ENCODE measurements at places on chromosomes 16 and 17.
A peak's percentile ranks its signal among the peaks of the same experiment; 100 is the strongest.

GRCh38 chr17:74699236-74699635, 13.5 kb downstream of the CD300LF start:
- DNase-seq, result no peak

DNA sequence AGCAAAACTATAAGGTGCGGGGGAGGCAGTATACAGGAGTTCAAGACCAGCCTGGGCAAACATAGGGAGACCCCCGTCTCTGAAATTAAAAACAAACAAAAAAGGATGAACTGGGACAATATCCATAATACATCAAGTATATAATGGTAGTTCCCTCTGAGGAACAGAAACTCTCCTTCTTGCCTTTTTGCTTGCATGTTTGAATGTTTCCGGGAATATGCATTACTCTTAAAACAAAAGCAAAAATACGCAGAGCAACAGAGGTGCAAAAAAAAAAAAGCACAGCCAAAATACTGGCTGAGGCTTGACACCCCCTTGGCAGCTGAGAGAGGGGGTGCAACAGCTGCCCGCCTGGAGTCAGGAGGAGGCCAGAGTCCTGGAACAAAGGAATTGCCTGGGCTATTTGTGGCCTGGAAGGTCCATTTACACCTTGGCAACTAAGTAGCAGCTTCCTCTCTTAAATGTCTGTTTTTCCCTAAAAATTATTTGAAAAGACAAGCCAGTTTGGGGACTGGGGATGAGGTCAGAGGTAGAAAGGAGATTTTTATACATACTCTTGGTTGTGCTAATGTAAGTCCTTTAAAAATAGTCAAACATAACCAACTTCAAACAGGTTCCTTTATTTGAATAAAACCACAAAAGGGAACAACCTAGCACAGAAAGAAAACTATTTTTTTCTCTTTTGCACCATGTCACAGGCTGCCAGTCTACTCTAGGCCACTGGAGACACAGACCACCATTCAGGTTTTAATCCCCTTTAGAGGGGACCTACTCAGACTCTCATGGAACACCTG, 19.5 kb downstream of the USP7 start:
- DNase-seq, result no peak

DNA sequence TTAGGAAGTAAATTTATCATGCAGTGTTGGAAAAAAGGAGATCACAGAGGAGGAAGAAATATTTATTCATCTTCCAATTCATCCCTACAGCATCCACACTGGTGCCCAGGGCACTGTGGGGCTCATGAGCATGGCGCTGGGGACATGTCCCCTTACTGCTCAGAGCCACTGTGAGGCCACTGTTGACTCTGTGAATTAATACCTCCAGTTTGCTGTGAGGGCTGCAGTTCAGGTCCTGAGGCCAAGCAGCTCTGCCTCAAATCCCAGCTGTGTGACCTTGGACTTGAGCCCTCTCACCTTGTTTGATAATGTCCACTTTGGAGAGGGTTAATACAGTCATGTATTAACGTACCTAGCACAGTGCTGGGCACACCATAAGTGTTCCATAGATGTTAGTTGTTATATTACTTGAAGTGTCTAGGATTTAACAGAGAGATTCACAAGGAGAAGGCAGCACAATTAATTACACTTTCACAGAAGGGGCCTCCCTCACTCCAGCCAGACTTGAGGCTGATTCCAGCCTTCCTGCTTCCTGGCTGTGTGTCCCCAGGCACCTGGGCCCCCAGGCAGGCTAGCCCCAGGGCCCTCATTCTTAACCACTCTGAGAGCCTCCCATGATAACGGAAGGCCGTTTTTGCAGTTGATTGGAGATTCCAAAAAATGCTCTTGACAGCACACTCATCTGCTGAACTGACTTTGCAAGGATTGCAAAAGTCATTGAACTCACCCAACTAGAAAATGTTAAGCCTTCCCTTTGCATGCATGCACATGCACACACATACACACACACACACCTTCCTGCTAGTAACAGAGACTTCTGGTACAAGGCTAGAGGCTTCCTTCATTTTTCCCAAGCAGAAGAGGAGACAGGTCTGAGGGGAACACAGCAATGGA, 29.4 kb downstream of the KATNIP start:
- no peak for DNase-seq

GRCh38 chr17:31434727-31435050, 43.2 kb downstream of the RAB11FIP4 start:
- no peak for DNase-seq

DNA sequence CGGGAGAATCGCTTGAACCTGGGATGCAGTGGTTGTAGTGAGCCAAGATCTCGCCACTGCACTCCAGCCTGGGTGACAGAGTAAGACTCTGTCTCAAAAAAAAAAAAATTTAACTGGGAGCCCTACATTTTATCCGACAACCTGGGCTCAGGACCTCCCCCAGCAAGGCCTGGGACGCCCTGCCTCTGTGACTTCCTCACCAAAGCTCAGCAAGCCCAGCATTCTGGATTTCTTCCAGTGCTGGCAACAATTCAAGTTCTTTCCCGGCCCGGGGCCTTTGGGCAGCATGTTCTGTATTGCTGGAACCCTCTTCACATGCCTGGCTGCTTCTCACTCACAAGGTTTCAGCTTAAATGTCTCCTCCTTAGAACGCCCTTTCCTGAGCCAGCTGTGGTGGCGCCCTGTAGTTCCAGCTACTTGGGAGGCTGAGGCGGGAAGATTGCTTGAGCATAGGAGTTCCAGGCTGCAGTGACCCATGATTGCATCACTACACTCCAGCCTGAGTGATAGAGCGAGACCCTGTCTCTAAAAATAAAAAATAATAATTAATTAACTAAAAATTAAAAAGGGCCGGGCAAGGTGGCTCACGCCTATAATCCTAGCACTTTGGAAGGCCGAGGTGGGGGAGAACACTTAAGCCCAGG, 15.9 kb upstream of the MEIOB start:
- no peak for DNase-seq

GRCh38 chr16:20946015-20946629, 45.6 kb downstream of the LYRM1 start:
- DNase-seq, result no peak

- DNase-seq, result no peak
Observed at GRCh38 chr17:32807577-32807976, 69.3 kb downstream of the MYO1D start.

- no peak for DNase-seq
Observed at GRCh38 chr17:14845591-14846281, 419.4 kb downstream of the PMP22 start.

DNA sequence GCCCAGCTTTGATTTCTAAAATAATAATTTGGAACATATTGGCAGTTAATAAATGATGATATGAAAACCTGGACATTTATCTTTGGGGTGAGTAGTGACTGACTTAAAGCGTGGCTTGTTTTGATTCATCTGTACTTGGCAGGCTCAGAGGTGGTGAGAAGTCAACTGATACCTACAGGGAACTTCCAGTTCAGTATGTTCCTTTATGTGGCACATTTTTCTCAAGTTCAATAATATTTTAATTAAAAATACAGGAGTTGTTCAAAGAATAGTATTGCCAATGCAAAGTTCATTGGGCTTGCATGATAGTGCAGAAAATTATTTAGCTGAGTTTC, 34.3 kb downstream of the SLC47A1 start:
- DNase-seq, result no peak

- DNase-seq, result no peak
Observed at GRCh38 chr17:58236394-58236793, 2.0 kb upstream of the LPO start.

GRCh38 chr17:43994272-43995149, 9.9 kb upstream of the NAGS start:
- DNase-seq, result peak; percentile 63

DNA sequence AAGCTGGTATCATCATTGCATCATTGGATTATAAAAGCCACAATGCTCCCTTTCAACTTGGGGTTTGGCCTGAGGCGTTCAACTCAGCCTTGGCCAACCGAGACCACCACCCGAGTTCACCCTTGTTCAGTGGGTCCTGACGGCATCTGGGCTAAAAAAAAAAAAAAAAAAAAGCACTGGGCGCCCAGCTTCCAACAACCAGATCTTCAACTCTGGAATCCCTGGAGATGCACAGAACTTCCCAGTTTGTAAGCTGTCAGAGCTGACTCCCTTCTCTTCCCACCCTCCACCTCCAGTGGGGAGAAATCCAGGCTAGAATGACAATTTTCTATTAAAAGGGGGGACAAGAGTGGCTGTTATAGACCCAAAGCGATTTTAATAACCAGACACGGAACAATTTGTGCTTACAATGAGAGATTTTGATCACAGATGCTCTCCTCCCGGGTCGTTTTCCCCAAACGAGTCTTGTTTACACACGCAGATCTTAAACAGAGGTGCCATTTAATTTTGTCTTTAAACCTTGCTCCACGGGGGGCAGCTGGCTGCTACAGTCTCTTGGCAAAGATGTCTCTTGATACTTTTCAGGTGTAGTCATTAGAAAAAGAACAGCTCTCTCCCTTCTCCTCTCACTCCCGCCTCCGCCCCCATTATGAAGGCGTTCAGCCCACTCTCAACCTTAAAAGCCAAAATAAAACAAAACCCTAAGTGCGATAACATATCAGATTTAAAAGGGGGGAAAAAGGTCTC, 26.9 kb downstream of the GPRC5B start:
- DNase-seq, result no peak

DNA sequence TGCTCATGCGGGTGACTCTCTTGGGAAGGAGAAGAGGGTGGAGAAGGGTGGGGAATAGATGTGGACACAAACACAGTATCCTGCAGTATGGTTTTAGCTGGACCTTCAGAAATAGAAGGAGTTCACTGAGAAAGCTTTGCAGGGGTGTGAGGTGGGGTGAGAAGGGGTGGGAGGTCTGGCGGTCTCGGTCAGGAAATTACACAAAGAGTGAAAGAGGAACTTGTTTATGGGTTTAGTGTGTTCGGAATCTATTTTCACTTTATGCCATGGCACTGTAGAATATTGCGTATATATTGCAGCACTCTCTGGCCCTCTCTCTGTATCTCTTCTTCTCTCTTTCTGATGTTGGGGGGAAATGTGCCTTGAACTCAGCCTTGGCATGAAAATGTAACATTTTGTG, 148.2 kb upstream of the GOT2 start:
- no peak for DNase-seq

GRCh38 chr17:6543079-6544010, 13.0 kb downstream of the PITPNM3 start:
- DNase-seq, result no peak

GRCh38 chr16:30368122-30368791, 2.0 kb downstream of the TBC1D10B start:
- DNase-seq, result no peak

DNA sequence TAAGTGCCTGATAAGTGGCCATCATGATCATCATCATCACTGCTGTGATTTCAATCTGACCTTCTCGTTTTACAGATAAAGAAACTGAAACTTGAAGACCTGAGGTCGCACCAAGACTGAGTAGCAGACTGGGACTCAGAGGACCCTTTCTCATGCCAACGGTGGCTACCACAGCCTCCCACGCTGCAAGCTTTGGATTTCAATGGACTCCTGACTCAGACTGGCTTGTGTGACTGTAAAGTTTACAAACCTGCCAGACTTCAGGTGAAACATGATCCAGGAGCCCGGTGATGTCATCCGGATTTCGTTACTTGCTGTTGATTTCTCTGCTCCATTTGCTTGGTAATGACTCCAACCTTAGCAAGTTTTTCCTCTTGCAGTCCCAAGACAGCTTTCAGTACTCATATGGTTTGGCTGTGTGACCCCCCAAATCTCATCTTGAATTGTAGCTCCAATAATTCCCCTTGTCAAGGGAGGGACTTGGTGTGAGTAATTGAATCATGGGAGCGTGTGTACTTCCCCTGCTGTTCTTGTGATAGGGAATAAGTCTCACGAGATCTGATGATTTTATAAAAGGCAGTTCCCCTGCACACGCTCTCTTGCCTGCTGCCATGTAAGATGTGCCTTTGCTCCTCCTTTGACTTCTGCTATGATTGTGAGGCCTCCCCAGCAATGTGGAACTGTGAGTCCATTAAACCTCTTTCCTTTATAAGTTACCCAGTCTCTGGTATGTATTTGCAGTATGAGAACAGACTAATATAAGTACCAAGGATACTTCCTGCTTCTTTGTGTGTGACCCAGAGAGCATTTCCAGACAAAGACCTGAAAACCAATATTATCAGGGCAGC, 26.7 kb upstream of the IRX6 start:
- no peak for DNase-seq

GRCh38 chr16:57530104-57530521, 6.3 kb downstream of the CCDC102A start:
- DNase-seq, result peak; percentile 49

DNA sequence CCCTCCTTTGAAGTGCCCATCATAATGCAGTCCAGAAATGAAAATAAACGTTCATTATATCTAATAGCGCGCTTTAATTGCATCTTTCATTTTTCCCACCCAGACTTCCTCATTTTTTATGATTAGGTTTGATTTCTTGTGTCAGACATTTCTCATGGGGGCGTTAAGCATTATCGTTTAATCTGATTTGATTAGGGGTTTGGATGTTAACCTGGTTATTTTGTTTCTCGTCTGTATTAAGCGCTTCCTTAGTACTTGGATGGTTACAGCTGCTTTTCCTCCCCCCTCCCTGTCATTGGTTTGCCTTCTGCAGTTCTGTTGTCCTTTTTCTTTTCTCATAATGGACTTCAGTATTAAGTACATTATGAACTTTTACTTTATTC, 540 bp downstream of the MFSD11 start:
- no peak for DNase-seq

GRCh38 chr16:68724797-68725196, 12.3 kb upstream of the CDH1 start:
- no peak for DNase-seq
